ENCODE measurements at places on chromosomes 5 and 9.

- DNase-seq = no peak
These were observed 36.4 kb upstream of the ADAMTS2 start for GRCh38 chr5:179381691-179382090.

DNA sequence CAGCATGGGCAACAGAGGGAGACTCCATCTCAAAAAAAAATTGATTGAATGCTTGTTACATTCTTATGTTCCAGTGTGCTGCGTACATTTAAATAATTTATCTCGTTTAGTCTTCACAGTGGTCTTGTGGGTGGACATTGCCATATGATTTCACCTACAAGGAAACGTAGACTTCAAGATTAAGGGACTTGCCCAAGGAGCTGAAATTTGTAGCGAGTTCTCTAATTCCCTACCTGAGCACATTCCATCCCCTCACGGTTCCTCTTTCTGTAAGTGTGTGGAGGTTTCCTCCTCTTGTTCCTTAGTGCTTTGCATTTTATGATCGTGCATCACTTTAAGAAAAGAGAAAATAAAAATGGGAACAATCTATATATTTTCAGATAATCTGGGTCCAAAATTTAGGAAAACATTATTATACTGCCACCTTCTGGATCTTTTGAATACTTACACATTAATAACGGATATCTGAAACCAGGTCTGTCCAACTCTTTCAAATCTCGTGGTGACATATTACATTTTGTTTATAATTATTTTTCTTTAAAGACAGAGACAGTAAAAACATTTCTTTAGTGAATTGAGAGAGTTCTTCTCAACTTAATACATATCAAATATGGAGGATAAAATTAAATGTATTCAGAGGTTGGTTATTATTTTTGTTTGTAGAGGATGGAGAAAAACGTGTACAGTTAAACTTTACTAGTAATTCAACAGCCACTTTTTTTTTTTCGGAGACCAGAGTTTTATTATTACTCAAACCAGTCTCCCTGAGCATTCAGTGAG lies 29.9 kb upstream of the C7 start:
- DNase-seq = peak; percentile 8

DNA sequence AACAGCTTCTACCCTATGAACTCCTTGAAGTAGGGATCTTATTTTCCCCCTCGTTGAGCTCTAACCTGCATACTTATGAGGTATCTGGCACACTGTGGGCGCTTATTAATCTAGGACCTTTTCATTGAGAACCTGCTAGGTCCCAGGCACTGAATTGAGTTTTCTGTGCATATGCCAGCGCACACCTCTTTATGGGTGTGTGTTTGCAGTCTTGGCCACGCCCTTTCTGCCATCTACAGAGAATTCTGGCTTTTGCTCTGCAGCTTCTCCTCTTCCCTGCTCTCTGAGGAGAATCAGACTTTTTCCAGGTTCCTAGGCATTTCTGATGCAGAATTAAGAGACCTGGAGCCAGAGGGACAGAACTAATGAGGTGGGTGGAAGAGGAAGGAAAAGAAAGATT lies 25.4 kb upstream of the SSBP2 start:
- no peak for DNase-seq

DNA sequence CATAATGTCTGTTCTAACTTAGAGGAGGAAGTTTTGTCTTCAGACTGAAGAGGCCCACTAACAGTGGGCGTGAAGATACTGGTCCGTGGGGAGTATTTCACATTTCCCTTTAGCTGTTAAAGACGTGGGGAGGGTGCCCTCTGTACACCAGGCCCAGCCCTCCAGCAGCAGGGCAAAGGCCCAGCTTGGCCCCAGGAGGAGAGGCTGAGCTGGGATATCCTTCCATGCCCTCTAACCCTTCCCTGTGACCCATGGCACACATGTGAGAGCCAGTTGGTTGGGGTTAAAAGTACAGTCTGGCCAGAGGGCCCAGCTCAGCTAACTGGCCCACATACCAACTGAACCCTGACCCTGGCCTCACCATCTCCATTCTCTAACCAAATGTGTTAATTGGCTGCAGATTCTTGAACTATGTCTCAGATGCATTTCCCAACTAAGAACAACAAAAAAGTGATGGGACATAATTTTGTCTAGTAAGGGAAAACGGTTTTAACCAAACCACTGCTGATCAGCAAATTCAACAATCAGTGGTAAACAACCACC lies 74.4 kb downstream of the LHFPL2 start:
- peak; percentile 11 for DNase-seq

GRCh38 chr9:27394826-27395201 lies 97.9 kb upstream of the EQTN start:
- no peak for DNase-seq

- no peak for DNase-seq
These were observed 79.7 kb upstream of the ZNF366 start for GRCh38 chr5:72586788-72587530.

GRCh38 chr5:50873595-50874277 lies 207.3 kb downstream of the PARP8 start:
- no peak for DNase-seq

DNA sequence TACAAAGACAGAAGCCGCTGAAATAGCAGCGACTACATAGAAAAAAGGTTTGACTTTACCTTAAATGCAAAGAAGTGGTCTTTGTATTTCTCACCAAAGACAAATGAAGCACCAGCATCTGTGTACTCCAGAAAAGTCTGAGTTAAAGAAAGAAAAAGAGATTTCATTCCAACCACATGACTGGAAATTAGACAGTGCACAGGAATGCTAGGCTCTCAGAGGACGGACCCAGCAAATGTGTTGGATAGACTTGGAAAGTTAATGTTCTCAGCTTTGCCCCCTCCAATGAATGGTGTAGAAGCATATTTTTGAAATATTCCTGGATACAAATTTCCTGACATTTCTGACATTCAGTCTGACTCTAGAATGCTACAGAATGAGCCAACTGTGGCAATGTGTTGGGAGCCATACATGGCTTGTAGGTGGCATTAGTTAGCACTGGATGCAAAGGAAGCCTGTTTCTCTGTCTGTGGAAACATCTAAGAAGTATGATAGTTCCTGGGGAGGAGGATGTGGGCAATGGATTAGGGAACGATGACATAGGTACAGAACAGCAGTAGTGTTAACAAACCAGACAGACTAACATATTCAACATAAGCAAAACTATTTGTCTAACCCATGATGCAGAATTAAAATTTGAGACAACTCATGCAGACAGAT lies 43.3 kb downstream of the SLC28A3 start:
- no peak for DNase-seq

- no peak for DNase-seq
These were observed 361.2 kb upstream of the C9orf72 start for GRCh38 chr9:27934471-27934870.

DNA sequence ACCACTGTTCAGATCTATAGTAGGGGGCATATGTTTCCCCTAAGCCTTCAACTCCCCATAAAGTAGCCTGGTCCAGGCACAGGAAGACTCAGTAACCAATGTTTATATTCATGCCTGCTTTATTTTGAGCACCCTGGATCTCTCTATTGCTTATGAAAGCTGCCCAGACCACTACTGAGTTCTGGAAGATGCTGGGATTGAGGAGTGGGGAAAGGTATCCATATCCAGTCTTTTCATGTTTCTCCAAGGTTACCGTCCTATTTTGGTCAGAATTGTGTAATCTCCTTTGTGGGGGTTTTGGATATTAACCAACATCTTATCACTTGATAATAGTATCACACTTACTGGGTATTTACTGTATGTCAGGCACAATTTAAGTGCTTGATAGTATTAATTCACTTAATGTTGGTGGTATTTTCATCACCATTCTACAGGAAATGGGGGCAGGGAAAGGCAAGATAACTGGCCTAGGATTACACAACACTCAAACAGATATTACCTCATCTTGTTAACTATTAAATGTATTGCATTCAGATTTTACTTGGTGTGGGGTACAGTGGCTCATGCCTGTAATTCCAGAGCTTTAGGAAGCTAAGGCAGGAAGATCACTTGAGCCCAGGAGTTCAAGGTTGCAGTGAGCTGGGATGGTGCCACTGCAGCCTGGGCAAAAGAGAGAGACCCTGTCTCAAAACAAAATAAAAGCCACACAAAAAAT lies 36.3 kb downstream of the RUSC2 start:
- DNase-seq = peak; percentile 25

GRCh38 chr9:114080773-114081440 lies 2.8 kb upstream of the AMBP start:
- DNase-seq = peak; percentile 95

GRCh38 chr9:72955571-72955970 lies 2.7 kb upstream of the ALDH1A1 start:
- DNase-seq = no peak

- DNase-seq = no peak
These were observed 281.6 kb downstream of the NTRK2 start for GRCh38 chr9:84950879-84951811.

GRCh38 chr5:111787006-111787405 lies 30.0 kb upstream of the NREP start:
- no peak for DNase-seq

DNA sequence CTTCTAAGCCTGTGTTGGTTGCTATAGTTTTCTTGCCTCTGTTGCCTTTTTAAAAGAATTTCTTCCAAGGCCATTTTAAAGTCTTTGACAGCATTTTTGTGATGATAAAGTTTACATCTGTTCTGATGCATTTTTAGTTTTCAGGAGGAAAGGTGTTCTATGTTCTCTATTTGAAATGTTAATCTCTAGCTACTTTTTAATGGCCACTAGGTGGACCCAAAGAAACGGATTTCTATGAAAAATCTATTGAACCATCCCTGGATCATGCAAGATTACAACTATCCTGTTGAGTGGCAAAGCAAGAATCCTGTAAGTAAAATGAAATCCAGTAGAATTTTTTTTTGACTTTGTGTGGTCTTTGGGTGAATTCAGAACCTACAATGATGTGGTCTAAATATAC lies 60.2 kb downstream of the MELK start:
- no peak for DNase-seq

DNA sequence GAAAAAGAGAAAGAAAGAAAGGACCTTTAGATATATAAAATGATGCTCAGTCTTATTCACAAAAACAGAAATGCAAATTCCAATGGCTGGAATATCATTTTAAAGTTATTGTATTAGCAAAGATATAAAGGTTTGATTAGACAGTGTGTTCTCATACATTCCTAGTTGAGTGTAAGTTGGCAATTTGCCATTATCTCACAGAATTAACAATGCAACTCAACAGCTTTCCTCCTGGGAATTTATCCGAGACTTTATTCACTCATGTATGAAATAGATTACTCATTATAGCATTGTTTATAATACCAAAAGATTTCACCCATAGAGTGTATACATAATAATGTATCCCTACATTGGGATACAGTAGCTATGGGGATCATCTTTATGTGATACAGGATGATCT lies 27.1 kb upstream of the MLLT3 start:
- DNase-seq = no peak

- DNase-seq = peak; percentile 52
These were observed 5.7 kb upstream of the SEC16A start for GRCh38 chr9:136488247-136489214.

GRCh38 chr5:173396311-173396993 lies 68.2 kb upstream of the STC2 start:
- DNase-seq = no peak

DNA sequence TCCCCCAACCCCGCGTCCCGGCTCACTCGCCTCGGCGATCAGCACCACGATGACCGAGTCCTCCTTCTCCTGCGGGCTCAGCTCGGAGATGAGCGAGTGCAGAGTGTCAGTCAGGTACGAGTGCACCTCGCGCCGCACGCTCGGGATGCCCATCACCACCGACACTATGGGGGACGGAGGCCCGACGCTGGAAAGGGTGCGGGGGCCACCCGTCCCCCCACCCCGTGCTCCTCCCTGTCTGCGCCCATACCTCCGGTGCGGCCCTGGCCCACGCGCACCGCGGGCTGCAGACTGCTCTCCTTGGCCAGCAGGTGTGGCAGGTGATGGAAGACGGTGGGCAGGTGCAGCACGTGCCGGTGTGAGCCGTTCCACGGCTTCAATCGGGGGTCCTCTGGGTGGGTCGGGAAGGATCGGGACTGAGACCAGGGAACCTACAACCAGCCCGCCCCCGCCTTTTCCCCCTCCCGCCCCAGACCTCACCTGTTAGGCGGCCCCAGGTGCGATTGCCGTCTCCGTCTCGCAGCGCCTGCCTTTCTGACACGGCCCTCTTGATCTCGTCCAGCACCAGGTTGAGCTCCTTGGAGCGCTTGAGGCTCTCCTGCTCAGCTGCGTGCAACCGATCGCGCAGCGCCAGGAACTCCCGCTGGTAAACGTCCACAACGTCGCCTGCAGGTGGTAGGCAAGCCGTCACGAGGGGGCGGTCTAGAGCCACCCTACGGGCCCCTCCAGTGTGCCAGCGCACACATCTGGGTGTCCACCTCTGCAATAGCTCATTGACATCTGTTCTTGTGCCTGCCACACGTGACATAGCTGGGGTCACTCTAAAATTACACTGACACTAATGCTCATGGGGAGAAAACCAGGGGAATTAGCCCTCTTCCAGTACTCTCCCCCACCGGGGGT lies 5.1 kb downstream of the MGAT4B start:
- DNase-seq = no peak

Data from Caki2 (cell line).